ENCODE measurements at places on chromosomes 11 and 22.

DNA sequence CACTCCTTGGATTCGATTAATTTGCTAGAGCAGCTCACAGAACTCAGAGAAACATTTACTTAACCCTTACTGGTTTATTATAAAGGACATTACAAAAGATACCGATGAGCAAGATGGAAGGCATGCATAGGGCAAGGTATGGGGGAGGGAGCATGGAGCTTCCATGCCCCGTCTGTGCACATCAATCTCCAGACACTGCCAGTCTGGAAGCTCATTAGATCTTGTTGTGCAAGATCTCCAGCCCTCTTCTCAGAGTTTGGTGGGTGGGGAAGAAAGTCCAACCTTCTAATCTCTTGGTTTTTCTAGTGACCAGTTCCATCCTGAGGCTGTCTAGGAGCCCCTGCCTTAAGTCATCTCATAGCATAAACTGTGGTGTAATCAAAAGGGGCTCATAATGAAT is 190.7 kb downstream of the UVRAG start:
- no peak for DNase-seq

GRCh38 chr11:8066911-8067455 is 14.0 kb upstream of the TUB start:
- no peak for DNase-seq

DNA sequence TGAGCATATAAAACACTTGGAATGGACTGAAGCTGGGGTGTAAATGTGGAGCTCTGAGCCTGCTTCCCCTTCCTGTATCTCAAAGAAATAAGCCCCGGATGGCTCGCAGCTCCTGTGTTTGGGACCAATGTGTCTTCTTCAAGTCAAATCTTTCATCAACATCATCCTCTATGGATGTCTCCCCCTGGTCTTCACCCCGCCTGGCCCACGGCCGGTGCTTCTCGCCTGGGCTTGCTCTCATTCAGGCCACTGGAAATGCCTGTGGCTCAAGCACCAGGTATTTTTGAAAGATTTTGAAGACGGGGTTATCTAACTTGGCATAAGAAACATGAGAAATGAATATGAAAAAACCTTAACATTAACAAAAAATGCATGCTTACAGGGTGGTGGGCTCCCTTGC is 769.8 kb downstream of the BRD1 start:
- DNase-seq: no peak

GRCh38 chr22:36833073-36833472 is 16.2 kb upstream of the PVALB start:
- DNase-seq: no peak

DNA sequence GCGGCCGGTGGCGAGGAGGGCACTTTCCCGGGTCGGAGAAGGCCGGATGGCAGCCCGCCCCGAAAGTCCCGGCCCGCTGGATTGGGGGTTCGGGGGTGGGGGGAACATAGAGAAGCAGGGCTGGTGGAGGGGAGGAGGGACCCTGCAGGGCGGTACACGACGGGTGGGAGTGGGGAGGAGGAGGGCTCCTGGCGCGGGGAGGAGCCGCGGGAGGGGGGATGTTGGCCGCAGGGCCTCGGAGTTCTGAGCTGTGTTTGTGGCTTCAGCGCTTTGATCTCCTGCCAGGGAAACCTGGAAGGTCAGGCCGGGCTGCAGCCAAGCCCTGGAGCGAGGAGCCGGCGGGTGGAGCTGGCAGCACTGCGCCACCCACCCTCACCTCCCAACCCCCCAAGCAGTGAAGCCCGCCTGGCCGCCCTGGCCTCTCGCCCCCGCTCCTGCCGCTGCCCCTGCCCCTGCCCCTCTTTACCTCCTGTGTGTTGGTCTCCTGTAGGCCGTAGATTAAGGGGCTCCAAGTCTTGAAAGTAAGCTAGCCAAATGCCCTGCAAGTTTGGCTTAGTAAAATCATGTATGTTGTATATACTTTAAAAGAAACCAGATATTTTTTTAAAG is 30.9 kb downstream of the C22orf31 start:
- peak; percentile 20 for DNase-seq

GRCh38 chr11:42225664-42226063 is 766.2 kb upstream of the LRRC4C start:
- no peak for DNase-seq

- no peak for DNase-seq
These were observed 2.5 kb downstream of the FERMT3 start for GRCh38 chr11:64208796-64209562.

DNA sequence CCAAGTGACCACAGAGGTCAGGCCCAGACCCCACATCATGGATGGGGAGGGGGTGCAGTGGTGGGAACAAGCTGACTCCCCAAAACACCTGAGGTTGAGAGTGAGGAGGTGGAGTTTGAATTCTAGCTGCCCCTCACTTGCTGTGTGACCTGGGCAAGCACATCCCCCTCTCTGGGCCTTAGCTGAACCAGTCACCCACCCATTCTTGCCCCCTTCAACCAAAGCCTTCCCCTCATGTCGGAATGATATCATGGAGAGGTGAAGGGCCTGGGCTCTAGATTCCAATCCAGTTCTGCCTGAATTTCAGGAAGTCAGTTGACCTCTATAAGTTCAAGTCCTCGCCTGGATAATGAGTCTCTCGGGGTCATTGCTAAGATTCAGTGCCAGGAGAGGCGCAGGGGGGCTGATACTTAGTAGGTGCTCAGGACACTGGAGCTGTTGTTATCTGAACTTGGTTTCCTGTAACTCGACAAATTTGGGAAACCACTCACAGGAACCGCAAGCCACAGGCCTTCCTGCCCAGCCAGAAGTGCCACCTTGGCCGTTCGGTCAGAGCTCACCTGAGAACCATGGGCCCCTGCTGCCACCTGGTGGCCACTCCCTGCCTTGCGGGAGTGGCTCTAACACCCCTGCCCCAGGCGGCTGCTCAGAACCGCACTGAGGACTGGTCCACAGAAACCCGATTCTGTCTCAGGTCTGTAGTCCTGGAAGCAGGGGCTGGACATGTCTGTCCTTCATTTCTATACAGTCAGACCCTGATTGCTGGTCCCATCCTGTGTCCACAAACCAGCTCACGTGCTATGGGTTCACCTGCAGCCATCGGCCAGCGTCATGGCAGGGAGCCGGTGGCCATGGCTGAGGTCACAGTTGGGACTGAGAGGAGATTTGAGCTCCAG is 6.9 kb downstream of the CDC42EP1 start:
- peak; percentile 97 for DNase-seq

DNA sequence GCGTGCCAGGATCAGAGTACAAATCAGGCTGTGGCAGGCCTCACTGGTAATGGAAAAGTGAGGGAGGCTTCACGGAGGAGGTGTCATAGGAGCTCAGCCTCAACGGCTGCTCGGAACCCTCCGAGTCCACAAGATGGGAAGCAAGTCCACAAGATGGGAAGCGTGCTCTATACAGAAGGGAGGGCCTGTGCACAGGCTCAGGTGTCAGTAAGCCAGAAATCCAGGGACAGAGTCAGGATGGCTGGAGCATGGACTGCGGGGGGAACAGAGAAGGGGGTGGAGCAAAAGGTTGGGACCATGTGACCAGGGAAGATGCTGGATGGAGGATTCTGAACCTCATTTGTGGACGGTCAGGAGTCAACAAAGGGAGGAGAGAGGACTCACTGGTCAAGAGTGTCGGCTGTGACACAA is 3.4 kb upstream of the DPP3 start:
- DNase-seq: no peak

- no peak for DNase-seq
These were observed 14.8 kb downstream of the PLAAT3 start for GRCh38 chr11:63599211-63600122.

GRCh38 chr11:89405629-89406028 is 85.5 kb downstream of the NOX4 start:
- no peak for DNase-seq
